ENCODE measurements at places on chromosomes 7 and 10. TPM values are rescaled to one million over a fixed set of nuclear protein-coding genes. Genes with fewer than 3 reads are reported as not detected.

Gene DNA2
- 9.9 TPM for total RNA-seq

Gene TAS2R5
- total RNA-seq: 1.3 TPM

Gene TMEM196
- 3.6 TPM for total RNA-seq

Gene GNAT3
- total RNA-seq: 2.0 TPM

Gene CPA4
- total RNA-seq: not detected

Gene GPR15LG
- not detected for total RNA-seq

Gene HHEX
- total RNA-seq: not detected

GRCh38 chr7:142158736-142159496 lies 47.4 kb downstream of the MGAM2 start:
- no peak for DNase-seq
- no peaks in the 10 kb centered on the region for H3K4me1 ChIP-seq
- no peaks in the 10 kb centered on the region for H3K36me3 ChIP-seq
- peaks cover 3% of the 10 kb centered on the region for H3K27me3 ChIP-seq

GRCh38 chr7:36763132-36763816 lies 39.0 kb upstream of the AOAH start:
- no peaks in the 10 kb centered on the region for H3K36me3 ChIP-seq
- H3K4me3 ChIP-seq: no peak overlapping the region
- DNase-seq: no peak
- H3K27ac ChIP-seq: no peak overlapping the region
- no peaks in the 10 kb centered on the region for H3K27me3 ChIP-seq

GRCh38 chr7:137305901-137306621 lies 37.5 kb downstream of the PTN start:
- DNase-seq: no peak
- H3K27ac ChIP-seq: no peak overlapping the region
- no peak overlapping the region for H3K4me3 ChIP-seq
- H3K27me3 ChIP-seq: peaks cover 3% of the 10 kb centered on the region
- H3K36me3 ChIP-seq: no peaks in the 10 kb centered on the region

DNA sequence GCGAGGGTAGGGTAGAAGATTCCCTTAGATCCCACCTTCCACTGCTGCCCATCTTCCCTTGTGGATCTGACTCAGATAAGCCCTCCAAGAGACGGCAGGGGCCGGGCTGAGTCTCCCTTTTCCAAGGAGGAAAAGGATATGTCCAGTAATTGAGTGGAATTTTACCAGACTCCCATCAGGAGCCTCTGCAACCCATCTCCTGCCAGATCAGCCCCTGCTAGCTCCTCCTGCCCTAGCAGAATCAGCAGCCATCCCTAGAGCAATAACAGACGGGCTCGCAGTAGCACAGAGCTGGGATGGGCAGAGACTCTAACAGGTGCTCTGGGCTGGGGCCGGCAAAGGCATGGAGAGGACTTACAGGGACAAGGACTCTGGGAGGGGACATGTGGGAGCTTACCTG lies 73.5 kb downstream of the C10orf105 start:
- DNase-seq: no peak
- H3K4me1 ChIP-seq: peaks cover 5% of the 10 kb centered on the region
- H3K36me3 ChIP-seq: no peaks in the 10 kb centered on the region
- H3K4me3 ChIP-seq: no peak overlapping the region
- H3K27me3 ChIP-seq: peaks cover 4% of the 10 kb centered on the region

DNA sequence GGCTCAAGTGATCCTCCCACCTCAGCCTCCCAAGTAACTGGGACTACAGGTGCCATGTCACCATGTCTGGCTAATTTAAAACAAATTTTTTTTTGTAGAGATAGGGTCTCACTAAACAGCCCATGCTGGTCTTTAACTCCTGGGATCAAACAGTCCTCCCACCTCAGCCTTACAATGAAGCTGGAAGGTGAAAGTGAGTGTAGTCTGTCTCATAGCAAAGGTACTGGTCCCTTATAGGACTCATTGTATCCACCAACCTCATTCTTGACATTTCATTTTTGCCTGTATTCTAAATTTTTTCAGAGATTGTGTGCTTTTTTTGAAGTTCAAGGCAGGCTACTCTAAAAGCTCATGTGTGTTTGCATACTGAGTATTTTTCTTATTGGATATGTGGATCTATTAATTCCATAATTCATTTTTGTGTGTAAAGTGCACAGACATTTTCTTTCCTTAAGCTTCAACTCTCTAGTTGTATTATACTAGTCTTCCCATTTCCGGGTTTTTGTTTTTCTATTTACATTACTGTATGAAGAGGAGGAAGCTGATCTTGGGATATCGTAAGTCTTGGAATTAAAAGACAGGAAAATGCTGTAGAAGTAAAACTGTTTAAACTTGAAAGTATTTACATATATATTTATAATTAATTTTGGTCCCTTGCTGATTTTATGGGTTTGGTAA lies 13.3 kb downstream of the KMT2E start:
- H3K27me3 ChIP-seq: peaks cover 5% of the 10 kb centered on the region
- no peak for DNase-seq
- H3K4me3 ChIP-seq: no peak overlapping the region
- no peak overlapping the region for H3K27ac ChIP-seq
- no peaks in the 10 kb centered on the region for H3K36me3 ChIP-seq

DNA sequence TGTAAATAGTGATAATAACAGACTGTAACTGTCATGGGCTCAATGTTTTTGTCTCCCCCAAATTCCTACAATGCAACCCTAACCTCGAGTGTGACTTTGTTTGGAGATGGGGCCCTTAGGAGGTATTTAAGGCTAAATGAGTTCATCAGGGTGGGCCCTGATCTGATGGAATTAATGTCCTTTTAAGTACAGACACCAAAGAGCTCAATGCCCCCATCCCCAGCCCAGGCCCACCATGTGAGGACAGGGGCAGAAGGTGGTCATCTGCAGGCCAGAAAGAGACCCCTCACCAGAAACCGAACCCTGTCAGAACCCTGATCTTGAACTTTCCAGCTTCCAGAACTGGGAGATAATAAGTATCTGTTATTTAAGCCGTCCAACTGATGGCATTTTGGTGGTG lies 83.2 kb downstream of the PIP4K2A start:
- no peaks in the 10 kb centered on the region for H3K36me3 ChIP-seq
- H3K4me1 ChIP-seq: peaks cover 1% of the 10 kb centered on the region
- no peak overlapping the region for H3K4me3 ChIP-seq
- no peak for DNase-seq
- H3K27ac ChIP-seq: no peak overlapping the region

DNA sequence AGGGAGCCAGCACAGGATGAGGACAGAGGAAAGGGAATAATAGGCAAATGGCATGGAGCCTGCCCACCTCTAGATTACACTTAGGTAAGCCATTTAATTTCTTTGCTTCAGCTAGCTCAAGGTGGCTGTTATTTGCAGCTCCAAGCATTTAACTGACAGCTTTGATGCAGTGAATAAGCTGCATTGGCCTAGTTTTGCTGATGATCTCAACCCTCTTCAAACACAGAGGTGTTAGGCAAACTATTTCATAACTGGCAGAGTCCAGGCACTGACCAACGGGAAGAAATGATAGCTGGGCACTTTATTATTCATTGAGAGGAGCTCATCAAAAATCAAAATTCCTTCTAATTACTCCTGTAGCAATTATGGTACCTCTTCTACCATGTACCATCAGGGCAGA lies 317.4 kb downstream of the BMPER start:
- H3K27ac ChIP-seq: no peak overlapping the region
- peaks cover 3% of the 10 kb centered on the region for H3K27me3 ChIP-seq
- H3K4me3 ChIP-seq: no peak overlapping the region
- no peaks in the 10 kb centered on the region for H3K4me1 ChIP-seq
- no peaks in the 10 kb centered on the region for H3K36me3 ChIP-seq

- H3K27ac ChIP-seq: no peak overlapping the region
- H3K36me3 ChIP-seq: peaks cover 4% of the 10 kb centered on the region
- H3K4me1 ChIP-seq: peaks cover 12% of the 10 kb centered on the region
- no peak overlapping the region for H3K4me3 ChIP-seq
Measured at GRCh38 chr10:71805776-71806703, 32.7 kb upstream of the VSIR start.

GRCh38 chr10:106625751-106626150 lies 538.8 kb downstream of the SORCS1 start:
- DNase-seq: peak; percentile 38
- peaks cover 24% of the 10 kb centered on the region for H3K4me1 ChIP-seq
- no peaks in the 10 kb centered on the region for H3K27me3 ChIP-seq
- peak overlapping the region; percentile 74 for H3K27ac ChIP-seq
- H3K36me3 ChIP-seq: no peaks in the 10 kb centered on the region

DNA sequence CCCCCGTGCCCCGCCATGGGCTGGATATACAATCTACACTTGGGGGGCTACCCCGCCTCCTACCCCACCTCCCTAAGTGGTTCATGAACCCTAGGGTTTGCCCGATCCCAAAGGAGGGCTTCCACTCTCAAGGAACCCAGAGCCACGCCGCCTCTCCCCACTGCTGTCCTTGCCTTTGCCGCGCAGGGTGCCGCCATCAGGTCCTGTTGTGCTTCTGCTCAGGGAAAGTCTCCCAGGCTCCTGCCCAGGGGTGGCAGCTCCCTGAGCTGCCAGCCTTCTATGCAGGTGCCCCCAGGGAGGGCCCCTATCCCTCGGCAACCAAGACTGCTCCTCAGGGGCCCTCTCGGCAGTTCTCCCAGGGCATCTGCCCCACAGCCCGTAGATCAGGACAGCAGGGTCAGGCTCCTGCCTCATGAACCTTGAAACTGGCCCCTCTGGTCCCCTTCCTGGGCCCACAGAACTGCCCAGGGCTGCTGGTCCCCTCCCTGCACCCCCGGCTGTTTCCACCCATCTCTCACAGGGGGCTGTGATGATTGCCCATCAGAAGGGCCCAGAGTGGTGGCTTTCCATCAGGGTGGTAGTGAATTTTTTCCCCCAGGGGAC lies 13.0 kb upstream of the PCBD1 start:
- peaks cover 1% of the 10 kb centered on the region for H3K4me1 ChIP-seq
- no peak overlapping the region for H3K27ac ChIP-seq
- no peak overlapping the region for H3K4me3 ChIP-seq

DNA sequence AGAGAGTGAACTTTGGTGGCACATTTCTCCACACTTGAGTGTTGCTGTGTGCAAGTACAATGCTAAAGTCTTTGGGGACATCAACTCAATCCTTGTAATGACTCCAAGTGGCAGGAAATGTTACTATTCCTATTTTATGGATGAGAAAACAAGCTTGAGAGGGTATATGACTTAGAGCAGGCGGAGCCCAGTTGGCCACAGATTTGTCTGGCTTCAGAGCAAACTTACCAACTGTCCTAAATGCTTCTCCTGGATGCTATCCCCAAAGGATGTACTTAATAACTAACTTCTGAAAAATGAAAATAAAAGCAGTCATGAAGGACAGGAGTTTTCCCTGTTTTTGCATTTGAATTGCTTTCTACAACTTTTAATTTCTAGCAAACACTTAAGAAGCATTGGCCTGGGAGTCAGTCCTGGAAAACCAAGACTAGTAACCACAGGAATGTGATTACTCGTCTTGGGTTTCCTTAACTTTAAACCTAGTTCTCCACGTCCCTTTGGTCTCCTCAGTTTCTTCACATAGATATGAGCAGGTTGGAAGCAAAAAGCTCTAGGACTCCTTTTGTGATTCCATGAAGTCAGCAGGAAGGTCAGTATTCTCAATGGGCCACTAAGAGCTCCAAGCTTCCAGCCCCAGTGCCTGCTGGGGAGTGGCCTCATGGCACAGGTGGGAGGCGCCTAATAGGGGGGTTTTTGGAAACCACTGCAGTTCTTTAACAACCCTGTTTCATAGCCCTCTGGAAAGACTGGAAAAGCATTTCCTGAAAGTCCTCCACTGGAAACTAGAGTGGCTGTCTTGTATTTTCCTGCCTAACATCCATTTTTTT lies 140.8 kb downstream of the GLCCI1 start:
- peaks cover 2% of the 10 kb centered on the region for H3K36me3 ChIP-seq
- no peaks in the 10 kb centered on the region for H3K27me3 ChIP-seq
- H3K27ac ChIP-seq: no peak overlapping the region
- DNase-seq: no peak
- no peak overlapping the region for H3K4me3 ChIP-seq

DNA sequence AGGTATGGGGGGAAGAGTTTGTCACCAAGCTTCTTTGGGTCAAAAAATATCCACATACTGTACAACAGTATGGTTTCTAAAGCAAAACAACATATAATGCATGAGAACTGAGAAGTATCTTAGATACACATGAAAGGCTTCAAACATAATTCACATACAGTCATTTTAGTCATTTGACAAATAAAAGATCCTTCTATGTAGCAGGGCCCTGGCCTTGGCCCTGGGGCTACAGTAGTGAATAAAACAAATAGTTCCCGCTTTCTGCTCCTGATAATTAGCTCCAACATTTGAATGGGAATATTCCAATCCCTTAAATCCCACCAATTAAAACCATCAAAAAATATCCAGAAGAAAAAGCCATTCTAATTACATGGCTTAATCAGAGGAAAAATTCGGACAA lies 51.3 kb downstream of the MALSU1 start:
- no peak overlapping the region for H3K4me3 ChIP-seq
- no peaks in the 10 kb centered on the region for H3K36me3 ChIP-seq
- H3K27ac ChIP-seq: no peak overlapping the region
- DNase-seq: no peak
- no peaks in the 10 kb centered on the region for H3K27me3 ChIP-seq

GRCh38 chr10:114485696-114486400 lies 81.5 kb upstream of the AFAP1L2 start:
- no peak overlapping the region for H3K4me3 ChIP-seq
- H3K27me3 ChIP-seq: no peaks in the 10 kb centered on the region
- H3K27ac ChIP-seq: no peak overlapping the region
- DNase-seq: no peak
- peaks cover 7% of the 10 kb centered on the region for H3K4me1 ChIP-seq

DNA sequence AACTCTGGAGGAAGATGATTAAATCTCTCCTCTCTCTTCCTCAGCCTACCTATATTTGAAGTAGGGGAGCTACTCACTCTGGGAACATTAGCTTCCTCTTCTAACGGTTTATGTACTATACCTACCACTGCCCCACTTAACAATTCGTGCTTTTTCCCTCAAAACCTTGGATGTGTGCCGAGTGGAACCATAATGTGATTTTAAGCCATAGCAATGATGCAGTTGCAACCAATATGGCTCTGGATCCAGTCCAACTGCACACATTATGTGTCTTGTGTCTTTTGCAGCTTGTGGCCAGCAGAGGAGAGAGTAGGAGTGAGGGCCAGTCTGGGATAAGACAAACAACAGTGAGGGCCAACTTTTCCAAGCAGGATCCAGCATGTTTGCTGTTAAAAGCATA lies 170.7 kb downstream of the GATA3 start:
- no peak for DNase-seq
- no peaks in the 10 kb centered on the region for H3K36me3 ChIP-seq
- no peak overlapping the region for H3K4me3 ChIP-seq
- H3K27ac ChIP-seq: no peak overlapping the region
- H3K4me1 ChIP-seq: no peaks in the 10 kb centered on the region
- H3K27me3 ChIP-seq: no peaks in the 10 kb centered on the region
